Activated naive CD4-positive, alpha-beta T cell treated with anti-CD3 and anti-CD28 coated beads, Interleukin-2, amount 50 U/mL, for 72 hours (primary cell): ENCODE measurements at places on chromosomes 6 and 20.
A peak's percentile ranks its signal among the peaks of the same experiment; 100 is the strongest.

DNA sequence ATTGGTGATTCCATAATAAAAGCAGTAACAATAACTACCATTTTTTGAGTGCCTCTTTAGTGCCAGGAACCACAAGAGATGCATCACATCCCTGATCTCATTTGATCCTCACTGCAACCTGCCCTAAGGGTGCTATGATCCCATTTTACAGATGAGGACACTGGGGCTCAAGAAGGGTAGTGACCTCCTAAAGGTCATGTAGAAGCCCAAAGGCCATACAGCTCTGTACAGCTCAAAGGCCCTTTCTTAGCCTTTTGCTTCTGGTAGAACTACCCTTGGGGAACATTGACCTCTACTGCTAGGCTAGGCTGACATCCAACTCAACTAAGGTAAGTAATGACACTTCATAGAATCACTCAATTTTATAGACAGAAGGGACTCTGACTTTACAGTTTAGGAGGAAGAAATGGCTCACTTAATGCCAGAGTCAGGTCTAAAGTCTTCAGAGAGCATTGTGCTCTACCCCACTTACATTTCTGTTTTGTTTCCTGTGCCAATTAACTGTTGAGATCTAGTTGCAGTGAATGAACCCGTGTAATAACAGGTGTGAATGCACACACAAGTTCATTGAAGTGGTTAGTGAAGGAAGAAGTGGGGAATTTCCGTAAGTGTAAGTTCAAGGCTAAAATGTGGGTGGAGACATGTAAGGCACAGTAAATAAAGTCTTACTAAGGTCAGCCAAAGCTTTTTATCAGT, 10.7 kb downstream of the SLC9A8 start:
- DNase-seq, result no peak

GRCh38 chr6:54646069-54646950, 200.3 kb upstream of the FAM83B start:
- DNase-seq, result no peak

DNA sequence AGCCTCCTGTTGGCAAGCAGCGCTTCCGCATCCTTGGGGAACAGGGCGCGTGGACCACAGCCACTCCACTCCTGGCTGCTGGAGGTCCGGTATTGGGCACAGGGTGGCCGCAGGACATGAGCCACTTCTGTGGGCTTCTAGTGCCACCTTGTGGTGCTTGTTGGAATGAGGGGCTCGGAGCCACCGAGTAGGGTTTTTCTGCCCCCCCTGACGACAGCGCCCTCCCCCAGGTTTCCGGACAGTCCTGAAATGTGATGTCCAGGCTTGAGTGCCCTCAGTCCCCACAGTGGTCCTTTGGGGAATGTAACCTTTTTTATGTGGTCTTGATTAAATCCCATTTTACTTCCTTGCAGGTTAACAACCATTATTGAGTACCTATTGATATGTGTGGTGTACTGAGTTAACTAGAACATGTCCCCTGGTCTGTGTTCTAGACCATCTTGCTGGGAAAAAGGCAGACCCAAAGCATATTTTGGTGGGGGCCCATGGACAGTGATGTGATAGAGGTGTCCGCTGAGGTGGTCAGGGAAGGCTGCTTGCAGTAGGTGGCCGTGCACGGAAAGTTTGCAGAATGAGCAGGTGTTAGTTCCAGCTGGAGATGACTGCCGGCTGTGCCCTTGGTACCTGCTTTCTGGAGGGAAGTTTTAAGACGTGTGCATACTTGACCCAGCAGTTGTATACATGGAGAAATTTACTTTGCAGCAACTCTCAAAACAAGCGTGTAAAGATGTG, 70.0 kb downstream of the PTPN1 start:
- DNase-seq, result peak; percentile 59

DNA sequence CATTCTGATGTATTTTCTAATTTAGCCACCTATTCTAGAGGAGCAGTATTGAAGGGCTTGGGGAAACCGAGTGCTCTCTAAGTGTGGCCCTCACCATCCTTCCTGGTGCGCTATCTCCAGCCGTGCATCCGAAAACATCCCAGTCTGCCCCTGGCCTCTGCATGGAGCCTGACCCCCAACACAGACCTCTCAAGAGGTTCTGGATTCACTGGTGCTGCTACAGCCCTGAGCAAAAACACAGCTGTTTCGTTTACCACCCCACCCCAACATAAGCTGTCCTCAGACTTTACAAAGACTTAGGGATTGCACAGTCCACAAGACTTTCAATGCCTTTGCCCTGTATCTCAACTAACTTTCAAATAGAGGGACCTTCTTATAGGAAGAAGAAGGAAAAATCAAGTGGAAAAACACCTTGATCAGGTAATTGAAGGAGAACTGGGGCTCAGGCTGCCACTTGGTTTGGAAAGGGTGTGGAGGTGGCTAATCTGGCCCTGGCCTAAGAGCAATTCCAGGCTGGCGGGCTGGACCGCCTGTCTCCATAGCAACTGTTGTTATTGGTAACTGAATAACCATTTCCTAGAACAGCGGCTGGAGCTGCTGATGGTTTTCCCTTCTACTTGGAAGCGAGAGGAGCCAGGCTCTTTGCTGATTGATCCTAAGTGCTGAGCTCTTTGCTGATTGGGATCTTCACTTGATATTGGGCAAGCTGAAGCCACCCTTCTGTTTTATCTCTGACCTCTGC, 90.2 kb upstream of the TOX2 start:
- no peak for DNase-seq

GRCh38 chr6:31567531-31568370, 4.3 kb upstream of the LTA start:
- DNase-seq, result no peak

- DNase-seq, result no peak
Measured at GRCh38 chr6:137944793-137945498, 77.9 kb downstream of the TNFAIP3 start.
